ENCODE measurements at places on chromosomes 5 and 9.

GRCh38 chr9:98522487-98522886, 186.2 kb downstream of the GABBR2 start:
- no peak for DNase-seq

GRCh38 chr5:153896701-153897100, 142.0 kb downstream of the FAM114A2 start:
- DNase-seq, result no peak

- no peak for DNase-seq
Observed at GRCh38 chr5:101326766-101327165, 423.7 kb upstream of the ST8SIA4 start.

DNA sequence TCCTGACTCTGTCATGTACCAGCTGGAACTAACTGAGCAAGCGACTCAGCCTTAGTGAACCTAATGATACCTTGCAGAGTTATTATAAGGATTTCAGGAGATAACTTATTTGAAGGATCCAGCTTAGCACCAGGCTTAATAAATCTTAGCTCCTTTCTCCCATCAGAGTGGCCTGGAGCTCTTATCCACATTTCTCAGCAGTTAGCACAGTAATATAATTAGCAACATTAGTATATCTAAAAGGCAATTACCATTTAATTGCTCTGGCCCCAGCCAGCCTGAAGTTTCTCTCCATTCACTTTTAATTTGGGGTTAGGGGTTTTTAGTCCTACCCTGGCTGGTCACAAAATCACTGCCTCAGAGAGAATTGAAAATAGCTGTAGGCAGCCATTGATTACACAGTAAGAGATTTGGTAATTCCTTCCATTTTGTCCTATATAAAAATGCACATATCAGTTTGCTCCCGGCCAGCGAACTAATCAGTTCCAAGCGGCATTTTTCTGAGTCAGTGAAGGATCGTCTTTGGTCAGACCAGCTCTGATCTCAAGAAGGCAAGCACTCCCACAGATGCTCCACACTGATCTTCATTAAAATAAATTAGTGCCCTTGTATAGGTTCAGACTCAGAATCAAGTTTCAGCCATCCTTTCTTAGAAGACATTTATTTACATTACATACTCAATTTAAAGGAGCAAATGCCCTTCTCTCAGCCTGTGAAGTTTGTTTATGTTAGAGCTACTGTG, 56.6 kb downstream of the SNCAIP start:
- DNase-seq, result no peak

DNA sequence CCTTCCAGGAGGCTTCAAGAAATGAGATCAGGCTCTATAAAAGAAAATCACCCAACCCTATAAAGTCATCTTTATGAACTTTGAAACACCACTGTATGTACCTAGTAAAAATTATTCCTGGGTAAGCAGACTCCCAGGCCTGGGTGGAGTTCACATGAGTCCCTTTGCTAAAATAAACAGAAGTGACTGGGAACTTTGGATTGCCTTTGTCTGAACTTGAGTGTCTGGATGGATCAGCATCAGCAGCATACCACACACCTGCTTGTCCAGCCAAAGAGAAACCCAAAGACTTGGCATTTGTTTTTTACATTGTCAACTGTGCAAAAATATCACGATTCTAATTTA, 79.6 kb upstream of the CDKN2B start:
- no peak for DNase-seq

DNA sequence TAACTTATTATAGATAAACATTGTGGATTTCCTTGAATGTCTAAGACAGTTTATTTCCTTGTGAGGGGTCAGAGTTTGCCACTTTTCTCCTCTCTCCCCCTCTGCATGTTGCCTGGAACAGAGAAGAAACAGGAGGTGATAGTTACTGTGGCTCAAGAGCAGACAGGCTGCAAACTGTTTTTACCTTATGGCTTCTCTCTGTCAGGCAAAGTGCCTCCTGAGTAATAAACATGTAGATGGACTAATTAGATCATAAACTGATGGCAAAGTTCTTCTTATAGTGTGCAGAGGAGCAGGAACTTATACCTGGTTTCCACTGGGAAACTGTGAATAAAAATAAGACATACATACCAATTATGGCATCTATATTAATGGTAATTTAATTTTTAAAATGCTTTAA, 133.1 kb upstream of the CDH12 start:
- DNase-seq, result no peak

GRCh38 chr5:94577466-94578245, 40.7 kb downstream of the KIAA0825 start:
- DNase-seq, result no peak

GRCh38 chr9:120857902-120858301, 15.2 kb upstream of the PSMD5 start:
- DNase-seq, result no peak

- DNase-seq, result no peak
Observed at GRCh38 chr5:151758141-151758429, 346 bp downstream of the ATOX1 start.

GRCh38 chr5:43225649-43226245, 33.7 kb downstream of the NIM1K start:
- no peak for DNase-seq

GRCh38 chr5:133509742-133510079, 102.6 kb downstream of the FSTL4 start:
- no peak for DNase-seq

DNA sequence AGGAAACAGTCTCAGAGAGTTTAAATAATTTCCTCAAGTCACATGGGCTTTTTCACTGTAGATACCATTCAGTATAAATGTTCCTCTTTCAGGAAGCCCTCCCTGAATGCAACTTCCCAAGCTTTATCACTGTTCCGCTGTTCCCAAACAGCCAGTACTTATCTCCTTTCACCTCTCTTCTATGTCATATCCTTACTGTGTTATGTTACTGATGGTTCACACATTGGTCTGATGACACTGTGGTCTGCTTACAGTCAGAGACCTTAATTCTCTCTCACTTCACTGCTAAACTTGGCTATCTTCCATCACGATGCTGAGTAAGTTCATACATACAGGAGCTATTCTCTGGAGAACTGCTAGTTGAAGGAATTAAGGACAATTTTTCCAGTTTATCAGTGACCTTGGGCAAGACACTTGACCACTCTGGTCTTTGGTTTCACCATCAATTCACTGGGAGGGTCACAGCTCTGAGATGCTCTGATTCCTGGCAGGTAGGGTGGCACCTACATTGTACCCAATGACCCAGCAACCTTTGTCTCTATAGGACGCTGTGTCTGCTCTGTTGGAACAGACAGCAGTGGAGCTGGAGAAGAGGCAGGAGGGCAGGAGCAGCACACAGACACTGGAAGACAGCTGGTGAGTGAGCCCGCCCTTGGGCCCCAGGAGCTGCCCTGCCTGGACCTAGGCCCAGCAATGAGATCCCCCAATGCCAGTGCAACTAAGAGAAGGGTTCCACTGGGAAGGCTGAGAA, 42.1 kb upstream of the RARS1 start:
- DNase-seq, result no peak

GRCh38 chr9:129464972-129465833, 155.7 kb downstream of the C9orf50 start:
- no peak for DNase-seq

- DNase-seq, result no peak
Observed at GRCh38 chr9:23088932-23089364, 642.3 kb downstream of the DMRTA1 start.

- DNase-seq, result no peak
Observed at GRCh38 chr5:180238631-180239030, 29.6 kb upstream of the RASGEF1C start.

DNA sequence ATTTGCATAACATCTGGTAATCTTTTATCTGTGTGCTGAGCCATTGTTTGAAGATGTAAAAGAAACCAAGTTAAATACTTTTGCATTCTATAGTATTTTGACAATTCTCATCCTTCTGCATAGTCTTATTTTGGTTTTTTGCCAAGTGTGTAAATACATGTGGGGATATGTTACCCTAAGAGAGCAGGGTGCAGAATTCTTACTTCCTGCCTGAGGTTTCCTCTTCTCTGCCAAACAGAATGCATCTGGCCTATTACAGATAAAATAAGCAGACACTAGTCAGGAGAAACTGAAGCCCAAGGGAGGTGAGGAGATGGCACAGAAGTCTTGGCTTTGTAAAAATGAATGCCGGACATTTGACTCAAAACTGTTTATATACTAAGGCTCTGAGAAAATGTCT, 462.1 kb downstream of the TMEM38B start:
- no peak for DNase-seq

GRCh38 chr9:109483744-109484429, 14.2 kb downstream of the PTPN3 start:
- DNase-seq, result no peak

GRCh38 chr5:67052034-67052433, 144.6 kb downstream of the CD180 start:
- no peak for DNase-seq

DNA sequence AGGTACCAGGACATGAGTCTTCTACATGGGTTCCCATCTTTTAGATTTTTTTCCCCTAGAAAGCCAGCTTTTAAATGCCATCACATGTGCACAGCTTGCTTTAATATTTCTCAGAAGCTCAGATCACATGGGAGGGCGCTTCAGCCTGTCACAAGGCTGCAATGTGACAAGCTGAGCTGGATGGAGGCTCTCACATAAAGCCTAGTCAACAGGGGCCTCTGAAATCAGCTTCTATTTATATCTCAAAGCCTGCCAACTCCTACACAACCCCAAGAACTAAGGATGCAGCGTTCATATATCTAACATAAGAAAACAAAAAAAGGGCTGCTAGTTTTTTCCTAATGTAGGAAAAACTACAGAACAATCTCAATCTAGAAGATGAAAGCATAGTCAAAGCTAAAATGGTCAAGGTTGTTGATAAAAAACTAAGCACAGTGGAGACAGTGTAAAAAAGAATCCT, 2.3 kb downstream of the ZFAND5 start:
- peak; percentile 84 for DNase-seq

GRCh38 chr5:177230660-177231059, 72.9 kb downstream of the RAB24 start:
- no peak for DNase-seq

- no peak for DNase-seq
Observed at GRCh38 chr5:178328826-178329730, 96.5 kb upstream of the PHYKPL start.

GRCh38 chr9:38240051-38240450, 152.5 kb upstream of the ALDH1B1 start:
- DNase-seq, result no peak

DNA sequence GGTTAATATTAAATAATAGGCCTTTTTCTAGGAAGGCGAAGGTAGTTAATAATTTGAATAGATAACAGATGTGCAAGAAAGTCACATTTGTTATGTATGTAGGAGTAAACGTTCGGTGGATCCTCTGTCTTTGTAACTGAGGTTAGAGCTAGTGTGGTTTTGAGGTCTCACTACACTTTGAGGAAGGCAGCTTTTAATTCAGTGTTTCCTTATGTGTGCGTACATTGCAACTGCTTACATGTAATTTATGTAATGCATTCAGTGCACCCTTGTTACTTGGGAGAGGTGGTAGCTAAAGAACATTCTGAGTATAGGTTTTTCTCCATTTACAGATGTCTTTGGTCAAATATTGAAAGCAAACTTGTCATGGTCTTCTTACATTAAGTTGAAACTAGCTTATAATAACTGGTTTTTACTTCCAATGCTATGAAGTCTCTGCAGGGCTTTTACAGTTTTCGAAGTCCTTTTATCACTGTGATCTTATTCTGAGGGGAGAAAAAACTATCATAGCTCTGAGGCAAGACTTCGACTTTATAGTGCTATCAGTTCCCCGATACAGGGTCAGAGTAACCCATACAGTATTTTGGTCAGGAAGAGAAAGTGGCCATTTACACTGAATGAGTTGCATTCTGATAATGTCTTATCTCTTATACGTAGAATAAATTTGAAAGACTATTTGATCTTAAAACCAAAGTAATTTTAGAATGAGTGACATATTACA, 45.7 kb downstream of the TGFBR1 start:
- DNase-seq, result no peak

DNA sequence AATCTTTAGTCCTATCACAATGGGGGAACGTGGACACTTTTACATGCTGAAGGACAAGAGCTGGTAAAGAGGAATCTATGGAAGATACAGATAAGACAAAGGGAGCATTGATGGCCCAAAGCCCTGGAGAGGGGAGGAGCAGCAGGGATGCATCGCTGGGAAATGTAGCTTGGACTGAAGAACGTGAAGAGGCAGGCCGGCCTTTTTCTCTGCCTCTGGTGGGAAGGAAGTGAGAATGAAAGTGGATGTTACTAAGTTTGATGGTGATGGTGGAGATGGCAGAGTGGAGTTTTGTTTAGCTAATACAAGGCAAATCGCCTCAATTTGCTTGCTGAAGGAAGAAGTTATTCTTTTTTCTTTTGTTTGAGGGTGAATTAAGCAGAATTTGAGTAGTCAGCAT, 124.6 kb upstream of the TAF11L2 start:
- no peak for DNase-seq

- no peak for DNase-seq
Observed at GRCh38 chr9:93303258-93303771, 119.4 kb downstream of the WNK2 start.

DNA sequence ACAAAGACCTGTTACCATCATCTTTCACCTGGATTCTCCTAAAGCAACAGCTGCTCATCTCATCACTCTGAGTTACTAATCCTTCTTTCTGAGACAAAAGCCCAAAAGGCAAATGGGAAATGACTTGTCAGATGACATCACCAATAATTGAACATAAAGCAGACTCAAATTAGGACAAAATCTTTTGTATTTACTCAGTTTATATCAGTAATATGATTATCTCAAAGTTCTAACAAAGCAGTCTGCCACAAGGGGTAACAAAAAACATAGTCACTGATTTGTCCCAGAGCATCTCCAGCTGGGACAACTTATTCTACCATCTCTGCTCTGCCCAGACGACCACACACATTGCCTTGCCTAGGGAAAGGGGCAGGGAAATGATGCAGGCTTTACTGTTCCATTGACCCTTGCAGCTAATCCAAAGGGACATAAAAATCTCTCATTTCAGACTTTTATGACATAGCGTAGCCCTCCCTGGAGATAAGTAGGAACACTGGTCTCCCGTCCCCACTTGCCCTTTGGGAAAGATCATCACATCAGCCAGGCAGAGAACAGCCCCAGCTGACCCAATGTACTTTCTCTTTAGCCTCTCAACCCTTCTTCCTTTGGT, 249.5 kb upstream of the PTGER4 start:
- no peak for DNase-seq

- DNase-seq, result no peak
Observed at GRCh38 chr5:125848751-125849150, 574.5 kb upstream of the GRAMD2B start.

GRCh38 chr9:72441848-72442607, 77.0 kb upstream of the ZFAND5 start:
- no peak for DNase-seq

GRCh38 chr5:68407311-68408239, 192.0 kb downstream of the PIK3R1 start:
- DNase-seq, result no peak

DNA sequence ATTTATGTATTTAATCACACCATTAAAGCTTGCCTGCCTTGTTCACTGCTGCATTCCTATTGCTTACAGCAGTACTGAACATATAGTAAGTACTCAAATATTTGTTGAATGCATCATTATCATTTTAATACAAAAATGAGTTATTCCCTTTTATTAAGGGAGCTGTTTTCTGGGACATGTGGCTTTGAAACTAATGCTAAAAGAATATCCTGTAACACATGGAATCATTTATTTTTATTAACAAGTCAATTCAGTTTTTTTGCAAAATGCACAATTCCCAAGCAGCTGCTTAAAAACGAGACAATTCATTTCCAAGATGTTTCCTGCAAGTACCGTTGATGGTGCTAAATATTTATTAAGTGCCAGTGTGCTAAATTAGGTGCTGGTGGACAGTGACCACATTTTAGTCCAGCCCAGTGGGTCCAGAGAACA, 148.3 kb upstream of the NR3C1 start:
- DNase-seq, result no peak

Measured in caudate nucleus (tissue), 63 donors.